ENCODE measurements at places on chromosomes 2 and 18. TPM values are rescaled to one million over a fixed set of nuclear protein-coding genes. Genes with fewer than 3 reads are reported as not detected.

GPR155 gene
- 45.9 TPM for total RNA-seq

CPS1 gene
- 1.5 TPM for total RNA-seq

NXPH2 gene
- total RNA-seq, result not detected

TMEM17 gene
- total RNA-seq, result 3.4 TPM

ALK gene
- total RNA-seq, result 1.1 TPM

EPHA4 gene
- total RNA-seq, result 28.9 TPM

DOK1 gene
- total RNA-seq, result 16.3 TPM

NAT8 gene
- not detected for total RNA-seq

PSMA8 gene
- total RNA-seq, result not detected

NT5DC4 gene
- not detected for total RNA-seq

All from gastroesophageal sphincter (tissue), 4 donors.